ENCODE measurements at places on chromosomes 5 and 9. TPM values are rescaled to one million over a fixed set of nuclear protein-coding genes. Genes with fewer than 3 reads are reported as not detected.
A peak's percentile ranks its signal among the peaks of the same experiment; 100 is the strongest.

C9orf153 gene
- 0.65 TPM for total RNA-seq

TERT gene
- 23.1 TPM for total RNA-seq

GRCh38 chr9:137162505-137163364 is 7.1 kb downstream of the LRRC26 start:
- no peak for DNase-seq

- DNase-seq, result no peak
Observed at GRCh38 chr5:92181656-92182055, 798.5 kb upstream of the ARRDC3 start.

GRCh38 chr5:120365656-120366446 is 98.2 kb upstream of the PRR16 start:
- no peak for DNase-seq

DNA sequence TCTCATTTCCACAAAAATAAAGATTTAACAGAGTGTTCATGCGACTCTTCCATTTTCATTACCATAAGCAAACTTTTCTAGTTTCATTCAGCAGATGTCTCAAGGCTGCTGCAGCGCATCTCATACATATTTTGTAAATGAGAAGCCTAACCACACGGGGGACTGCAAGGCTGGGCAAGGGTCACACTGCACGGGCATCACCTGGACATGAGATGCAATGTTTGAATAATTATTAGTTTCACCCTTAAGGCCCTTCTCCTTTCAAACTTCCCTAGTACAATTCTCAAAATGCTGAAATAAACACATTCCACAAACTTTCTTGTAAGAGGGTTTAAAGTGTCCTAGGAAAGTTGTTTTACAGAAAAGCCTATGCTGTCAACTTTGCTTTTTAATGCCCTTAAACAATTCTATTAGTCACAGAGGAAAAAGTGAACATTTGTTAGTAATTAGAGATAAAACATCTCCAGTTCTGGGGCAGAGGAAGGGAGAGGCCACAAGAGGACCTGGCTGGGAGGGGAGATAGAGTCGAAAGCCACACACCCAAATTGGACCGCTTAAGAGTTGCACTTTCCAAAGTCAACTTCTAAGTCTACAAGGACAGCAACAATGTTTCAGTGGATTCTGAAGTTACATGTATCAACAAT is 1.3 kb downstream of the DENND1A start:
- DNase-seq, result no peak

- DNase-seq, result no peak
Observed at GRCh38 chr9:117434566-117434965, 19.7 kb upstream of the ASTN2 start.

GABBR2 gene
- total RNA-seq, result 1.2 TPM

- DNase-seq, result no peak
Observed at GRCh38 chr9:105051897-105052296, 123.9 kb upstream of the ABCA1 start.

MAMDC2 gene
- 15.3 TPM for total RNA-seq

GRCh38 chr5:39898731-39899130 is 474.0 kb upstream of the DAB2 start:
- no peak for DNase-seq

DNA sequence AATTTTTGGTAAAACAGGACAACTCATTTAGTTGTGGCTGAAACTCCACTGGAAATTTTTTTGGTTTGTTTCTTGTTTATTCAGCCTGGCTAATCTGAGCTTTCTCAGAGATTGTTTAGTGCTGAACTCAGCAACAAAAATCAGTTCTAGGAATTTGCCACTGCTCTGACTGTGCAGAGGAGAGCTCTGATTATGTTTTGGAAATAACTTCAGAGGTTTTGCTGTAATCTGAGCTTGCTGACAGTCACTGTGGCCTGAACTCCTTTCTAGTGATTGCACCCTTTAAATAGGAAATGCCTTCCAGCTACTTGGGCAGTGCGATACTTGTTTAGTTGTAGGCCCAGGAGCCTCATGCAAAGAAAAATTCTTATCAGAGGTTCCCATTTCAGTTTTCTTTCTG is 60.2 kb downstream of the OSTF1 start:
- no peak for DNase-seq

- DNase-seq, result no peak
Observed at GRCh38 chr5:31761877-31762276, 122.9 kb downstream of the PDZD2 start.

SPINK13 gene
- total RNA-seq, result not detected

GRCh38 chr5:111719773-111720172 is 37.2 kb downstream of the NREP start:
- DNase-seq, result no peak

GRCh38 chr5:124399426-124399961 is 346.9 kb downstream of the ZNF608 start:
- no peak for DNase-seq

LRRC19 gene
- not detected for total RNA-seq

GRCh38 chr9:134868751-134869553 is 11.7 kb upstream of the FCN2 start:
- no peak for DNase-seq

DNA sequence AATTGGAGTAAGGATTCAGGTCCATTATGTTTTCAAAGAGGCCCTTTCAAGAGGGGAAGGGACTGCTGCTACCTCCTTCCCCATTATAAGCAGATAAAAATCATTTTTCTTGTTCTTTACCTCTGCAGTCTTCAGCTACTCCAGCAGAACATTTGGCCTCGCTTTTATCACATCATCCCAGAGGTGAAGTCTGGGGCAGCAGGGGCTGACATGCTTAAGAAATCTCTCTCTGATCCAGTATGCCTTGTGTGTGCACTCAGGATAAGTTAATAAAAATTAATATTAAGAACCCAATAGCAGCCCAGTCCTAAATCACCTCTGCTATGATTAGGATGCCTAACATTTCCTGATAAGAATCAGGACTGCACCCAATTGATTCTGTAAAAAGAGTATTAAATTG is 306.9 kb upstream of the NREP start:
- DNase-seq, result no peak

- peak; percentile 51 for DNase-seq
Observed at GRCh38 chr5:180343110-180343830, 9.9 kb downstream of the GFPT2 start.

DNA sequence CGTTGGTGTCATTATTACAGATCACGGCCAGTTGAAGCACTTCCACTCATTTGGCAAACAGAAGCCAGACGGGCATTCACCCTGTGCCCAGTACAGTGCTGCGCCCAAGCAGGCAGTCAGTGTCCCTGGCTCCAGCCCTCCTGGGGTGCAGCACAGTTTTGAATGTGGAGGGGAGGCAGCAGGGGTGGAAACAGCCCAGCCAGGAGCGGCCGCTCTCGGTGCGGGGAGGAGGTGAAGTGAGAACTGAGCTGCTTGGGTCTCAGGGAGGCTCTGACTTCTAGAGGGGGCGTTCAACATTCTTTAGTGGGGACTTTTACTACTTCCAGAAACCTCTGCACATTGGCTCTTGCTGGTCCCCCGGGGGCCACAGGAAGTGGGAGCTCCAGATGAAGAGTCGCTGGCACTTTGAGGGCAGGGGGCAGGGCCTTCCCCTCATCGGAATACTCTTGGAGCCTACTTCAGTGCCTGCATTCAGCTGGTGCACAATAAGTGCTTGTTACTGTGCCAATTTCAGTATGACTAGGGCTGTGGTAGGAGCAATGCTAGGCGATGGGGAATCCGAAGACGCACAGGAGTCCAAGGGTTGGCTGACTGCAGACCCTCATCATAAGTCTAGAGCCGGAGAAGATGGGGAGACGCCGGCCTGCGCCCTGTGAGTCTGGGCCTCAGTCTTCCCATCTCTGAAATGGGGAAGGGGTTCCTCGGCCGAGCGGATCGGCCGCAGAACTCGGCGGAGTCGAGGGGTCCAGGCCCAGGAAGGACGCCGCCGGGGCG is 492 bp upstream of the NEK6 start:
- no peak for DNase-seq

AP3B1 gene
- 50.0 TPM for total RNA-seq

GRCh38 chr5:103454770-103455169 is 107.8 kb downstream of the NUDT12 start:
- DNase-seq, result no peak

CCL21 gene
- not detected for total RNA-seq

RFX3 gene
- total RNA-seq, result 22.6 TPM

DNA sequence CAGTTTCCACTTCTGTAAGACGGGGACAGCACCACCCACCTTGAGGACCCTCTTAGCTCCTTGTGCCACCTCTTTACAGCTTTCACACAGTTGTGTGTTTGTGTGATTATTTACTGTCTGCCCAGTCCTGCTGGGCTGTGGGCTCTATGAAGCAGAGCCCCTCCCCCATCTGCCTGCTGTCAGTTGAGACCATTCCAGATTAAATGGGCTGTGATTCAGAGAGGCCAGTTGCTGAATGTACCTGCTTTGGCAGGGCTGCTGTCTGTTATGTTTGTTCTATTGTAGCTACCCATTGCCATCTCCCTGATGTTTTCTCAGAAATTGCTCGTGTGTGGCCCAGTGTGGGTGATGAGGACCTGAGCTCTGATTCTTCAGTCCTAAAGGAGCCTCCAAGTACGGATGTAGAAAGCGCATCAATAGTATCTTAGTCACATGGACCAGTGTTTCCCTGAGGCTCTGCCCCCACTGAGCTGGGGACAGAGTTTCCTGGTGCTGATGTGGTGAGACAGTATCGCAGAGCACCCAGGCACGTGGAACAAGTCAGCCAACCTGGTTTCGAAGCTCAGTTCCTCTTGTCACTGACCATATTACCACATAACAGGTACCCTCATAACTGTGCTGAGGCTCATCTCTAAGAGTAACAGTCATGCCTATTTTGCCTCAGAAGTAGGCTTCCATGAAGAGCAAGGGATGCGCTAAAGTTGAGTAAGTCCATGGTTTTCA is 3.7 kb downstream of the ANGPTL2 start:
- no peak for DNase-seq

- no peak for DNase-seq
Observed at GRCh38 chr5:54792611-54793404, 192.6 kb downstream of the ESM1 start.

DNA sequence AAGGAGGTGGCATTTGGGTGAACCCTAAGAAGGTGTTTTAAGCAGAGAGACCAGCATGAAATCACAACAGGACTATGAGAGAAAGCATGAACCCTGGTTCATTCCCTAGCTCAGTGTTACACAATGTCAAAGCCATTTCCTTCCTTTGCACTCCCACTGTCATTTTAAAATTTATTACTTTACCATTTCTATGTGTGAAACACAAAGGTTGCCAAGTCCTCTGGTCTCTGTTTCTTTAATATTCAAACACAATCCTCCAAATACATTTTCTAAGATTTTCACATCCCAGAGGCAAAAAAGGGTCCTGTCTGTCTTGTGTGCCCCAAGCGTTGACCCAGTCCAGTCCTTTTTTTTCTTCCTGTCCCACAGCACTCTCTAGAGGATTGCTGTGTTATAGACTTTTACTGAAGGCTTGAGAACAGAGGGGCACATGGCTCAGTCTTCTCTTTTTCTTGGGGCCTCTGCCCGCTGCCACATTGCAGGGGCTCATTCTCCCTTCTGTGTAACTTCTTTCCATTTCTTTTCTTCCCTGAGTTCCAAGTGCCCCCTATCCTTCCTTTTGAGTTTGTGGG is 78.6 kb upstream of the SLC28A3 start:
- DNase-seq, result no peak

DNA sequence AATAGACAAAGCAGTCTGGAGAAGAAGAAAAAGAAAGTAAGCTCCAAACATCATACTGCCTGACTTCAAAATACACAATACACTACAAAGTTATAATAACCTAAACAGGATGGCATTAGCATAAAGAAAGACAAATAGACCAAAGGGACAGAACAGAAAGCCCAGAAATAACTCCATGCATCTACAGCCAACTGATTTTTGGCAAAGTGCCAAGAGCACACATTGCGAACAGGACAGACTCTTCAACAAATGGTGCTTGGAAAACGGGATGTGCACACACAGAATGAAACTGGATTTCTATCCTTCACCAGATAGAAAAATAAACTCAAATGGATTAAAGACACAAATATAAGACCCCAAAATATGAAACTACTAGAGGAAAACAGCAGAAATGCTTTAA is 66.6 kb upstream of the SPATA31E1 start:
- no peak for DNase-seq

SNCAIP gene
- 10.5 TPM for total RNA-seq

DNA sequence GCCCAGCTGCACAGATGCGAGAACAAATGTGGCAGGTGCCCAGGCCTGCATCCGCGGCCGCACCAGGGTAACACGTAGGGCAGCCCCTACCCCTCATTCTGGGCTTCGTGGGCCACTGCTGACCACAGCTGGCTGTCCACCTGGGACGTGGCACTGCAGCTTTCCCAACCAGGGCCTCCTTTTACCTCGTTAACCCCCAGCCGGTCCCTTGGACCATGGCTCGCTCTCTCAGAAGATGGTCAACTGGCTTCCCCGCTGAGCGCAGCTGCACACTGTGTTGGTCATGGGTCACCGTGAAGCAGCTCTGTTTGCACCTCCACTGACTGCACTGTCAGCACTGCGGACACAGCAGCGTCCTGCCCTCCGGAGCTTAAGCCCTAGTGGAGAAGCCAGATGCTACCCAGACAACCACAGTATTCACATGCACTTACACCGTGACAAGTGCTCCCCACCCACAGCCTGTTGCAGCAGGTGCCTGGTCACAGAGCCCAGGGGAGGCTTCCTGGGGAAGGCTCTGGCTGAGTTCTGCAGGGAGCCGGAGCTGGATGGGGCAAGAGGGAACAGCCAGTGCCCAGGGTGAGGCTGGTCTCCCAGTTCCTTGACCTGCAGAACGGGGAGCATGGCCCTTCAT is 10.5 kb upstream of the PLEKHG4B start:
- no peak for DNase-seq

- DNase-seq, result no peak
Observed at GRCh38 chr5:126937771-126938170, 92.6 kb downstream of the MARCHF3 start.

DNA sequence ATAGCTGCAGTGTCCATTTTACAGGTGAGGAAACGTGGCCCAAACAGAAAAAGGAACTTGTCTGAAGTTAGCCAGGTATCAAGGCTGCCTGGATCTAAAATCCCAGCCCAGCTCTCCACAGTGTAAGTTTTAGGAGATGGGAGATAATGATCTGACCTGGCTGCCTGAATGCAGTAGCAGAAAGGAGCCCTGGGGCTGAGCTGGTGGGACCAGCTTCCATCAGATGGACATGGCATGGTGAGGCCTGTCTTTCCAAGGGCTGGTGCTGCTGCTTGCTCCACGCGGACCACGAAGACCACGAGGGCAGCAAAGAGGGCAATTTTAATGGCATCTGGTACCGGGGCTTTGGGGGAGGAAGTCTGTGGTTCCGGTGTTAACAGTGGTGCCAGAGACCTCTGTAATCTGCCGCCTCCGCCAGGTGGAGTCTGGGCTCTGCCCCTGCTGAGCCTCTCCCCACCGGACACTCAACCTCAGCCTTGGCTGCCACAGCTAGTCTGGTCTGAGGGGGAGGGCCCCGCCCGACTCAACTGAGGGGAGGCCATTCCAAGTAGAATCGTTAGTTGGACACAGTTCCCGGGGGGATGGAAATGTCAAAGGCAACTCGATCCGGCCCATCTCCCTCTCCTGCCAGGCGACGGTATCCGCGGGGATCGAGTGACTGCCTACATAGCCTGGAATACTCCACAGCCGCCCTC is 650 bp downstream of the MYORG start:
- DNase-seq, result no peak

GRCh38 chr9:36036780-36037548 is at the start of gene RECK:
TSS of gene RECK (plus strand) at chr9:36036913. CDS start at chr9:36036999, 86 bp downstream.
- DNase-seq, result peak; percentile 65
